Esophagus squamous epithelium (tissue), 5 donors: ENCODE measurements at places on chromosomes 13 and 19.

DNA sequence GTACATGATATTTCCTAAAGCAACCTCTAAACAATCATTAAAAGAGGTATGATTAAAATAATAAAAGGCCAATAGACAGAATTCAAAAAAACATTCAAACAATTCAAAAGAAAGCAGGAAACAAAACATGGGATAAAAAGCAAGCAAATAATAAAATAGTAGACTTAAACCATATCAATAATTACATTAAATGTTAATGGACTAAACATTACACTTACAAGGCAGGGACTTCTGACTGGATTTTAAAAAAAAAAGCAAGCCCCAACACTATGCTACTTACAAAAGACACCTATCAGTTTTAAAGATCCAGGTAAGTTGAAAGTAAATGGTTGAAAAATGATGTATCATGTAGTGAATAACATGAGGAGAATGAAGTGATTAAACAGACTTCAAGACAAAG is 65.2 kb downstream of the KLF2 start:
- no peak for DNase-seq

- no peak for DNase-seq
These were observed 477.9 kb upstream of the HTR2A start for GRCh38 chr13:47374741-47375140.

DNA sequence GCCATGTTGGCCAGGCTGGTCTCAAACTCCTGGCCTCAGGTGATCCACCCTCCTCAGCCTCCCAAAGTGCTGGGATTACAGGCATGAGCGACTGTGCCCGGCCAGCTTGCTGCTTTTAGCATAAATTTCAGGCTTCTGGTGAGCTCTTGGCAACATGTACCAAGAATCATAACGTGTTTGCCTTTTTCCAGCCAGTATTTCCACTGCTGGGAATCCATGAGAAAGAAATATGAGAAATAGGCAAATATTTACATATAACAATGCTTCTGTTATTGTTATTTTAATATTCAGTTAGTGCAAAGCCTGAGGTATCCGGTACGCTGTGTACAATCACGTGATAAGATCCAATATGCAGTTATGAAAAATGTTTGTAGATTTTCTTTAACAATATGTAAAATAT is 29.2 kb upstream of the CERS4 start:
- DNase-seq: no peak

- no peak for DNase-seq
These were observed 40.5 kb upstream of the EBPL start for GRCh38 chr13:49731766-49732165.

DNA sequence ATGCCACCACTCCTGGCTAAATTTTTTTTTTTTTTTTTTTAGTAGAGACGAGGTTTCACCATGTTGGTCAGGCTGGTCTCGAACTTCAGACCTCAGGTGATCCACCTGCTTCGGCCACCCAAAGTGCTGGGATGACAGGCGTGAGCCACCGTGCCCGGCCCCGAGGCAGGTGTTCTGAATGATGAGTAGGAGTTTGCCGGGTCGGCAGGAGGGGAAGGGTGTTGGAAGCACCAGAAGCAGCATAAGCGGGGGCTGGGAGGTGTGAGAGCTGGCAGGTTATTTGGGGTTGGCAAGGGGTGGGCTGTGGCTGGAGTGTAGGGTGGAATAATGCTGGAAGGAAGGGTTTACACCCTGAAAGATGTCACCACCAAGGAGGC is 1.8 kb downstream of the SPPL2B start:
- DNase-seq: no peak

GRCh38 chr19:14156971-14157717 is 20.8 kb upstream of the ASF1B start:
- no peak for DNase-seq

DNA sequence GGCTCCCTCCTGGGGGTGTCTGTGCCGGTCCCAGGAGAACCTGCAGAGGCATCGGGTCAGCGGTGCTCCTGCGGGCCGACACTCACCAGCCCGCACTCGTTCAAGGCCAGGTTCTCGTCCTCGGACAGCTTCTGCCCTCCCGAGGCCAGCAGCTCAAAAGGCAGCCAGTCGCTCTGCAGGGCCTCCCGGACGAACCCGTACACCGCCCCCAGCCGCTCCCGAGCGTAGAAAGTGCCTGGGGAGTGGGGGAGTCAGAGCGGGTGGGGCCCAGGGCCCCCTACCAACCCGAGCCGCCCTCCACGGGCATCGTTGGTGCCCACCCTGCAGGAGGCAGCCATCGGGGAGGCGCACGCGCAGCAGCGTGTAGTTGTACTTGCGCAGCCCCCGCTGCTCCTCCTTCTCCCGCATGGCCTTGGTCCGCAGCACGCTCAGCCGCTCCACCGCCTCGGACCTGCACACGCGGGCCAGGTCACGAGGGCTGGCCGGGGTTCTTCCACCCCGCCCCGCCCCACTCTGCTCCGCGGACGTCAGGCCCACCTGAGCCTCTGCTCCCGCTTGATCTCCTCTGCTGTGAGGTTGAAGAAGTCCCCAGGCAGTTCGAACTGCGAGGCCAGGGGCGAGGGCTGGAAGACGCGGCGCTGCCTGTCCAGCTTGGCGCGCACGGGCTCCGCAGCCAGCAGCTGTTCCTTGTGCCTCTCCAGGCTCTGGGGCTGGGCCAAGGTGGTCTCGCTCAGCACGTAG is 11.5 kb downstream of the UBXN6 start:
- DNase-seq: no peak

DNA sequence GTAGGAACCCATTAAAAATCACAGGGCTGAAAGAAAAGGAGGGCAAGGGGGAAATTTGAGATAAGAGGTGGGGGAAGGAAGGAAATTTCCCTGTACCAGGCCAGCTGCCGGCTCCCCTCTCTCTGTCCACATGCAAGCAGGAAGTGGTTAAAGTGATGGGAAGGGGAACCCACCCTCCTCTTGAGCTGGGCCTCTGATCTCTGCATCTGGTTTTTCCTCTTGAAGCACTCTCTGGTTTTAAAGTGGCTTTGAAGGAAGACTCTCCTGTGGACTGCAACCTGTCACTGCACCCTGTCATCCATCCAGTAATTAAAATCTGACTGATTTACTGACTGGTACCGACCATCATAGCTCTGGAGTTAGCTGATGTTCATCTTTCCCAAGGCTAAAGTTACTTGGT is 239.6 kb downstream of the TSHZ3 start:
- no peak for DNase-seq

DNA sequence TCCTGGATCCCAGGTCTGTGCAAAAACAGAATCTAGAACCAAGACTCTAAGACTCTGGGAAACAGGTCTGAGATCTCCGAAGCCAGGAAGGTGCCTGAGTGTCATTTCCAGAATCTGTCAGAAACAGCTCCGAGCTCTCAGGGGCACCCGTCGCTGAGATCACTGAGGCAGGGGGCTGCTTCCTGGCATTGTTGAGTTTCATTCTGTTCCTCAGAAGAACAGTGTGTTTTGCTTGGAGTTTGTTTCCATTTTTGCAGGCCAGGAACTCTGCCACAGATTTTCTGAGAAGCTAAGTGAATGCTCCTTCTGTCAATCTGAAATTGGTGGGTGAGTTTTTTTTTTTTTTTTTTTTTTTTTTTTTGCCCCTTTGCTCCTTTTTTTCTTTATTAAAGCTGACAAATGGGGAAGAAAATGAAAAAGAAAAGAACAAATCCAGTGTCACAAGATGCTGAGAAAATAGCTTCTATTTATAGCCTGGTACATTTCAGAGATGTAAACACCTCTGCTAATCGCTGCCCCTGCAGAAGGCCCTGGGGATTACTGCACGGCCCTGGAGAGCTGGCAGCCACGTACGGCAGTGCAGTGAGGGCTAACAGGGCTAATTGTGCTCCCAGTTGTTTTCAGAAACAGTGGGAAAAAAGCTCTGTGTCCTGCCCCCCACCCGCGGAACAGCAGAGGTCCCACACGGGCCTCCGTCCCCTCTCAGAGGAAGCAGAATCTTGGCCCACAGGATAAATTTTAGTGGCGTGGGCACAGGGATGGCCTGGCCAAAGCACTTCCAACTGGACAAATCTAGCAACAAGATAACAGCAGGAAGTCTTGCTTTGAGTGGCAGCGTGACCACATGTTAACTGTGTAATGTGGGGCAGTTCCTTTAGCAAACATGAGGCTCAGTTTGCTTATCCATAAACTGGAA is 237.6 kb upstream of the IRS2 start:
- DNase-seq: no peak

- DNase-seq: no peak
These were observed 57.8 kb upstream of the CEACAM21 start for GRCh38 chr19:41518141-41518540.

DNA sequence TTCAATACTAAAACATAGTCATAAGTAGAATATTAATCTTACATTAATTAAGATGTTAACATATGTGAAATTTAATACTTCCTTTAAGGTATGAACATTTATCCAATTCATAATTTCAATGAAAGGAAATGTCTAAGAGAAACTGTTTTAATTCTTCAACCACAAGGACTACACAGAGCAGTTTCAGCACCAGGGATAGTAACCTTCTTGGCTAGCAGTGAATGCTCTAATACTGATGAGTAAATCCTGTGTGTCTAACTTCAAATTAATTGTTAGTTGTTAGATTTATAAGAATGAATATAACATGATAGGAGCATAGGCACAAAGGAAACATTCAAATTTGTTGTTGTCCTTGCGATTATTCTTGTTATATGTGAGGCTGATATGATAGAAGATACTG is 15.6 kb upstream of the NBEA start:
- DNase-seq: no peak

GRCh38 chr19:7512400-7512851 is 3.5 kb upstream of the ZNF358 start:
- no peak for DNase-seq

DNA sequence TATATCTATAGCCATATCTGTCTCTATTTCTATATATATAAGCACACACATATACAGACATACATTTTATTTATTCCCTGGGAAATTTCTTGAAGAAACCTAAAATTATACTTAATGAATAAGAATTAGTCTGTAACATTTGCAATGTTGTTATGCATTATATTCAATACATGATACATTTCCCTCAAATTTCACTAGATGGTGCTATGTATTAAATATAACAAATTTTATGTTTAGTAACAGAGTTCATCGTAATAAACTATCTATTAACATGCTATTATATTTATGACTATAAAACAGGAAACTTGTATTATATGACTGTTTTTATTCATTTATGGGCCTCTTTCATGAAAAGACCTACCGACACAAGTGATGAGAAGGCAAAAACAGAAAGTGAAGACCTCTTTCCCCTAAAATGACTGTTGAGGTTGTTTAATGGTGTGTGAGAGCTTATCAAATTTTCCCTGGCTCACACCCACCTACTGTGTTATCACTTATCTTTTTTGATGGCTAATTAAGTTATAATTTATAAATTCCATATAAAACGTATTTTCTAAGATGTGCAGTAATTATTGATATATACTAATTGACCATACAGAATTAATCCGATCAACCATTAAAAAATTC is 881.9 kb downstream of the SLITRK6 start:
- no peak for DNase-seq

DNA sequence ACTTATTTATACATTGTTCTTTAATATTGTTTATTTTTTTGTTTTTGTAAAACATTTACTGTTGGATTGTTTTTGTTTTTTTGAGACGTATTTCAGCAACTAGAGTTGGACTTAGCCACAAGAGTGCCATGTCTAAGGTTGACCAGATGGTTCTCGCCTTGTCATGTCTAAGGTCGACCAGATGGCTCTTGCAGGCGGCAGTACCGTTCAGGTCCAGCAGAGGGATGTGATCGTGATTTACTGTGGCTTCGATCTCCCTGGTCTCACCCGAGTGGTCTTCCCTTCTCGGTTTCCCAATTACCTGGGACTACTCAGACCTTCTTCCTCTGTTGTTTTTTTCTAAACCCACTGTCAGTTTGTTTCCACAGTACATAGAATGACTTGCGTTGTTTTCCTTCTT is 1438.6 kb downstream of the UQCRFS1 start:
- DNase-seq: no peak

GRCh38 chr13:36417331-36417730 is 15.0 kb upstream of the CCNA1 start:
- no peak for DNase-seq
